CD4-positive, alpha-beta T cell treated with Interleukin-10 for 1 hour (primary cell): ENCODE measurements at places on chromosomes 12 and 14.
A peak's percentile ranks its signal among the peaks of the same experiment; 100 is the strongest.

DNA sequence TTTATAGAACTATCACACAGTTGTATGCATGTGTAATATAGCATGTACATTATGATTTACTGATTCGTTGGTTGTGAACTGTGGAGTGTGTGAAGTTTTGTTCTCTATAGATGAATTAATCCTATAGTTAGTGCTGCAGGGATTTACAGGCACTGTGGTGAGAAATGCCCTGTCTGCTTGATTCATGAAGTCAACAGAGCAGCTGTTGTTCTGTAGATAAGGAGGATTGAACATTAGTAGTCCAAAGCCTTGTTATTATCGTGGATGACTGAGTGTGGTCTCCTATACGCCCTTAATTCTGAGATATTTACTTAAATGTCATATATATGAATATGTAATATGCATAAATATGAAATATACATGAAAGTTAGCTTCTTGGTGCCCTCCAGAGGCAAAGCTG, 98.3 kb downstream of the DNAH10 start:
- no peak for DNase-seq

GRCh38 chr14:55712491-55712890, 132.5 kb downstream of the KTN1 start:
- no peak for DNase-seq

DNA sequence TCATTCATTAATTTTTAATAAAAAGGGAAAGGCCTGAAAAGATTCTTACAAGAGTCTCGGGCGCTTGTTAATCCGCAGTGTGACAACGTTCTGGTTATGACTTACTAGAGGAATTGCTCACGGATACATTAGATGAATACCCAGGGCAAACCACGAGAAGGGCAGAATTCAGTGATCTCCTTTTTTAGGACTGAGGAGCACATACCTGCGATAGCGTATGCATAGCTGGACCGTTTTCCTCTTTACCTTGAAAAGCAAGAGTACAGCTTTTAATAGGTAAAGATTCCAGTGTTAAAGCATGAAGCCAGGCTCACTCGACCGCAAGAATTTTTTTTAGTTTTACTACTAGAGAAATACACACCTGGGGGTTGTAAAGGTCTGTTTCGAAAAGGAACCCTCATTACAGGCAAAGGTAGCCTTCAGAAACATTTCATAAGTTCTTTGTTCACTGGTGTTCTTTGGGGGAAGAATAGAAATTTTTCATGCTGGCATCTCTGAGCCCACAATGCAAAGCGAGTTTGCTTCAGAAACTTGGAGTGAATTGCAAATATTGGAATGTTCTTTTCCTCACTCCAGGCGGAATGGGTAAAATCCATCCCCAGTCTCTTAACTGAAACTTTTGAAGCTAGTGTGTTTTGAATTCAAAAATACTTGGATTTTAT, 953 bp downstream of the MAPK1IP1L start:
- no peak for DNase-seq

- DNase-seq, result no peak
Measured at GRCh38 chr14:90191154-90191553, 65.2 kb upstream of the PSMC1 start.

DNA sequence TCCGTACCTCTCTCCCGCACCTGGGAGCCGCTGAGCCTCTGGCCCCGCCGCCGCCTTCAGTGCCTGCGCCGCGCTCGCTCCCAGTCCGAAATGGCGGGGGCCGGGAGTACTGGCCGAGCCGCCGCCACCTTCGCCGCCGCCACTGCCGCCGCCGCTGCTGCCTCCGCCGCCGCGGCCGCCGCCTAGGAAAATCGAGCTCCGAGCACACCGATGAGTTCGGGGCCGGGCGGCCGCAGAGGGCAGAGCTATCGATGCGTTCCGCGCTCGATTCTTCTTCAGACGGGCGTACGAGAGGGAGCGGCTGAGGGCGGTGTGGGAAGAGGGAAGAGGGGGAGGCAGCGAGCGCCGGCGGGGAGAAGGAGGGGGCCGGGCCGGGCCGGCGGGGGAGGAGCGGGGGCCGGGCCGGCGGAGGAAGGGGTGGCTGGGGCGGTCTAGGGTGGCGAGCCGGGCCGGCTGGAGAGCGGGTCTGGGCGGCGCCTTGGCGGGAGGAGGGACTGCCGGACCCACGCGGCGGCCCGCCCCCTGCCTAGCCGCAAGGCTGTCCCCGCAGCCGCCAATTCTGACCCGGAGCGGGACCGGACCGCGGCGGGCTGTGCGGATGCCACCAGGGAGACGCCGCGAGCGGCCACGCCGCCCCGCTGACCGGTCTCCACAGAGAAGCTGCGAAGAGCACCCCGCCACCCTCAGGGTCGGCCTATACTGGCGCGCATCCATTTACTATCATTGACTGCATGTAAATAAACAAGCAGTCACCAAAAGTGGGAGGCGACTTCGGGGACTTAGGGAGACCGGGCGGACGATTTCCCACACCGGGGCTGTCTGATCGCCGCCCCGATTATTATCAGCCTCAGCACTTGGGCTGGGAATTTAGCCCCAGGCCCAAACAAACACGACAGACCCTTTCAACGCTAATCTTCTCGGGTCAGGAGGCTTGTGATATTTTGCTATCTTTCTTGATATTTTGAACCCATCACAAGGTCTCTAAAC, at the start of gene KRAS:
Gene KRAS, minus strand, starts transcription at position 186 of the 987 bp plus-strand sequence.
- DNase-seq, result peak; percentile 95

- DNase-seq, result peak; percentile 79
Measured at GRCh38 chr12:123237646-123238329, 4.6 kb downstream of the MTRFR start.
